ENCODE measurements at places on chromosomes 6 and 20. TPM values are rescaled to one million over a fixed set of nuclear protein-coding genes. Genes with fewer than 3 reads are reported as not detected.

TBXT gene
- total RNA-seq: 0.25 TPM

DNA sequence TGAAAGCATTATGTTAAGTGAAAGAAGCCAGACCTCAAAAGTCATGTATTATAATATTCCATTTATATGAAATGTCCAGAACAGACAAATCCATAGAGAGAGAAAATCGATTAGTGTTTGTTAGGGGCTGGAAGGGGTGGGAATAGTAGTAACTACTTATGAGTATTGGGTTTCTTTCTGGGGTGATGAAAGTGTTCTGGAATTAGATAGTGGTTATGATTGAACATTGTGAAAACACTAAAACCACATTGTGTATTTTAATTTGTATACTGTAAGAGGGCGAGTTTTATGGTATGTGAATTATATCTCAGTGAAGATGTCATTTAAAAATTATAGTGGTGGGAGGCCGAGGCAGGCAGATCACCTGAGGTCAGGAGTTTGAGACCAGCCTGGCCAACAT is 52.0 kb upstream of the KIF13A start:
- peaks cover 7% of the 10 kb centered on the region for H3K4me1 ChIP-seq
- H3K4me3 ChIP-seq: no peak overlapping the region

DNA sequence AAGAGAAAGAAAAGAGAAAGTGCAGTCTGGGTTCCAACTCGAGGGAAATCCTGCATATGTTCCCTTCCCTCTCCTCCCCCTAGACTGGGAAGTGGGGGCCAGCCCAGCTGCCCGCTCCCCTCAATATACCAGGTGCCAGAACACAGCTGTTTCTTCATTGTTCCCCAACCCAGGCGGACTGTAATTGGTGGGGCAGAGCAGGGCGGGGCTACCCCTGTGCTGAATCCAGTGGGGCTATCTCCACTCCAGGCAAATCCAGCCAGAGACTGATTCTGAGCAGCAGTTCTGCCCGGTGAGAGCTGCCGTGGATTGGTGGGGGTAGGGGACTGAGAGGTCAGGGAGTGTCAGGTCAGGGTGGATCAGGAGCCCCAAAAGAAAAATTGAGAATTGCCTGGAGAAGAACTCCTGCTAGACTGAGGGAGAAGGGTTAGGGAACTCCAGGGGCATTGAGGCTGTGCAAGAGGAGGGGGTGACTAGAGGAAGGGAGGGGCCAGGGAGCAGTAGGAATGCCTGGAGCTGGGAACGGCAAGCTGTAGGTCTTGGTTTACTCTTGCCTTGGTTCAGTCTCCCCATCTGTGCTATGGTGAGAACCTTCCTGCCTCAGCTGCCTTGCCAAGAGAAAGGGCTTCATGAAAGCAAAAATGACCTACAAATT is at the start of gene MYMX:
Gene MYMX (plus strand): TSS at position 250 of the 655 bp plus-strand sequence. CDS start 546 bp downstream, outside the sequence.
- no peak within 1 kb of the TSS for H3K4me3 ChIP-seq
- DNase-seq: no peak
- H3K4me1 ChIP-seq: peaks cover 18% of the 10 kb centered on the region
- H3K36me3 ChIP-seq: no peaks in the 10 kb centered on the region
- H3K27me3 ChIP-seq: no peaks in the 10 kb centered on the region
- peak within 1 kb of the TSS; percentile 13 for H3K27ac ChIP-seq

- H3K4me1 ChIP-seq: no peaks in the 10 kb centered on the region
- no peak overlapping the region for H3K27ac ChIP-seq
- no peaks in the 10 kb centered on the region for H3K27me3 ChIP-seq
- H3K4me3 ChIP-seq: no peak overlapping the region
Measured at GRCh38 chr6:79421001-79421411, 116.2 kb downstream of the LCA5 start.
